ENCODE measurements at places on chromosomes 11 and 22. TPM values are rescaled to one million over a fixed set of nuclear protein-coding genes. Genes with fewer than 3 reads are reported as not detected.
A peak's percentile ranks its signal among the peaks of the same experiment; 100 is the strongest.

DNA sequence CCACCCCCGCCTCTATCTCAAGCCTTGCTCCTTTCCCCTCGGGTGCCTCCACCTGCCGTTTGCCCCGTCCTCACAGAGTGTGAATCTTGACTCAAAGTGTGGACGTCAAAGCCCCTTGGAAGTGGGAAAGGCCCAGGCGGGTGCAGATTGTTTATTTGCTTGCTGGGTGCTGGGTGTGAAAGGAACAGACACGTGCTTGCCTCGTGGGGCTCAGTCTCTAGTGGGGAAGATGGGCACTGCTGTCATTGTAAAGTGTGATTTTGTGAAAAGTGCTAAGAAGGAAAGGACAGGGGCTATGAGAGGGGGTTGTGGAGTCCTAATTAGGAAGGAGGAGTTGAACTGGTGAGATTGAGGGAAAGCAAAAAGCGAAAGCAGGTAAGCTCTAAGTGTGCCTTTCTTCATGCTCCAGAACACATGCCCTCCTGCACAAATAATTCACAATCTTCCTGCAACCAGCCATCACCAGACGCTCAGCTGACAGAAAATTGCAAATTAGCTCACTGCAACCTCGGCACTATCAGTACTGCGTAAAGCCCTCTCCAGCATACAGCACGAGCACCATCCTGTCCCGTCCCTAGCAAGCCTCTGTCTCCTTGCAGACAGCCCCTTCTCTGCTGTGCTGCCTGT lies 9.7 kb upstream of the GCAT start:
- no peak for DNase-seq

DNA sequence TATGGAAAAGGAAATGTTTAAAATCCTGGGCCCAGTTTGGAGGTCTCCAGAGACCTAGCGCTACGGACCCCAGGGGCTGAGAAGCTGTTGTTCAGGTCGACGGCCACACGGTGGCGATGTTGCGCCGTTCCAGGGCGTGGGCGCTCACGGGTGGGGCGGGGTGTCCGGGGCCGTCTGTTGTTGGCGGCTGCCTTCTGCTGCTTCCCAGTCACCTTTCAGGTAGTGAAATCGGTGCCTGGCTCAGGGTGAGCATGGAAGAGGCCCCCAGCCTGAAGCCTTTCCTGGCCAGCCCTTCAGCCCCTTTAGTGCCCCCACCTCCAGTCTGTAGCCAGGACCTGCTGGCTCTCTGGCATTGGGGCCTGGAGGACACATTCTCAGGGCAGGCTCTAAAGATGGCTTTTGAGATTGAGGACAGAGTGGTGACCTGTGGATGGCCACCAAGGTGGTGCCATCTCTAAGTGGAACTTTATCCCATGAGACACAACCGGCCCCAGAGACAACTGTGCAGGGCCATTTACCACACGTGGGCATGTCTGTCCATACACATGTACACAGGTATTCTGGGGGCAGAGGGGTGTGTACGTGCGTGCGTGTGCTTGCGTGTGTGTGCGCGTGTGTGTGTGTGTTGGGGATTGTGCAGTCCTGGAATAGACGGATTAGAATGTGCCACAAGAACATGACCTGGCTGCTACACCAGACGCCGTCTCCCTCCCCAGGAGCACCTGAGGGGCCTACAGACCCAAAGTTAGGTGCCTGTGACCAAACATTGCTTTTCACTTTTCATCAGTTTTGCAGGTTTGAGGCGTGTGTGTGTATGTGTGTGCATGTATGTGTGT lies 53.8 kb downstream of the ST14 start:
- DNase-seq: peak; percentile 69

DNA sequence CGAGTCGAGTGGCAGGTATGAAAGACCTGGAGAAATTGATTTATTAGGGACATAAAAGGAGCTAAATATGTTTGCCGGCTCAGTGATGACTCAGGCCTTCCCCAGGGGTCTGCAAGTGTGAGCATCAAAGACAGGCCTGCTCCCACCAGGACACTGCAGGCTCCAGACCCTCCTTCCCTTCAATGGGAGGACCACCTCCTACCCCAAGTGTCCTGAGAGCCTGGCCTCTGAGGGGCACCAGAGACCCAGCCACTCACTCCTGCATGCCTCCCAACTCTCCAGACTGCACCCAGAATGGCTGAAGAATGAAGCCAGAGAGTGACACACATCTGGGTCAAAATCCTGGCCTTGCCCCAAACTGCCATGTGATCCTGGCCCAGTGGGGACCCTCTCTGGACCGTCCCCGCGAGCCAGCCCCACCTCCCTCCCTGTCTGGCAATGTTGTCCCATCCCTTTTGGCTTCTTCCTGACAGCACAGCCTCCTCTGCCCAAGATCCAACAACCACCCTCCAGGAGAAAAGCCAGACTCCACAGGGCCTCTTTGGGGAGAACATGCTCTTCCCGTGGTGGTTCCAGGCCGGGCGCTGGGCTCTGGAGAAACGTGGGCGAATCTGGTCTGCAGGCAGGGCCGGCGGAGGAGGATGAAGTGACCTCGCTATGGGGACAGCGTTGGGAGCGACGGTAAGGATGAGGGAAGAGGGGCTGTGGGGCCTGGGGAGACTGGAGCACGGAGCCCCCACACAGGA lies 36.2 kb downstream of the CYTH4 start:
- no peak for DNase-seq

GRCh38 chr11:106043540-106043939 lies 21.5 kb upstream of the MSANTD4 start:
- DNase-seq: no peak

- no peak for DNase-seq
Observed at GRCh38 chr11:125542709-125543108, 26.6 kb upstream of the EI24 start.

GRCh38 chr11:9017773-9018172 lies 14.0 kb upstream of the NRIP3 start:
- peak; percentile 76 for DNase-seq

- no peak for DNase-seq
Observed at GRCh38 chr11:126293726-126294125, 10.1 kb upstream of the DCPS start.

GRCh38 chr22:45645150-45645525 lies 26.5 kb upstream of the ATXN10 start:
- no peak for DNase-seq

DNA sequence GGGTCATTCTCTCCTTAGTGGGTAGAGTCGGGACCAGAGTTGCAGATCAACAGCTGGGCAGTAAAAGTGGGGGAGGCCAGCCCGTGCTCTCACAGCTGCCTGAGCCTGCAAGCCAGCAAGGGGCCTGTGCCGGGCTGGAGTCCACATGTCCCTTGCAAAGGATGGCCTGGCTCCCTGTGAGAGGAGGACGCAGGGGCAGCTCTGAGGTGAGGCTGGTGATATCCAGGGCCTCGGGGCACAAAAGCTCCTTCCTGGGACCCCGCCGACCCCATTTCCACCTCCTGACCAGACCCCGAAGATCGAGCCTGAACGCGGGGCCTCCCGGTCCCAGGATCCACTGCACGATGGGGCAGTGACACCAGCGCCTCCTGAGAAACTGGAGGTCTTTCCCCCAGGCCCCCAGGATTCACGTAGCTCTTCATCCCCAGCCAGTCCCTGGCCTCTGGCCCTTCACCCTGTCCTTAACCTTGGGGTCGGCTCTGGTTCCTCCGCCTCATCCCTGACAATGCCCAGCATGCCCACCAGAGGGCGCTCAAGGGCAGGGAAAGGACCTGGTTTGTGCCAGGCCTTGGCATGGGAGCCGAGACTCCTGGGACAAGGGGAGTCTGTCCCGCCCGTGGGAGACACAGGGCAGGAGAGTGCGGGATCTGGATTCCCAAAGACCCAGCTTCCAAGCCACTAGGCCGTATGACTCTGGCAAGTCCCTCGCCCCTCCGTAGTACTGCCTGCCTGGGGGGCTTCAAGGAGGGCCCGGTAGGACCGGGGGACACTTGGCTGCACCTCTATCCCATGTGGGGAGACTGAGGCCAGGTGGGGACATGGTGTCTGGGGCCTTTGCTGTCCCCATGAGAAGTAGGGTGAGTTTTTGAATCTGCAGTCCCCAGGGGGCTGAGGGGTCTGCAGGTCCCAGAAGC lies 17.8 kb upstream of the WNT7B start:
- peak; percentile 85 for DNase-seq

DNA sequence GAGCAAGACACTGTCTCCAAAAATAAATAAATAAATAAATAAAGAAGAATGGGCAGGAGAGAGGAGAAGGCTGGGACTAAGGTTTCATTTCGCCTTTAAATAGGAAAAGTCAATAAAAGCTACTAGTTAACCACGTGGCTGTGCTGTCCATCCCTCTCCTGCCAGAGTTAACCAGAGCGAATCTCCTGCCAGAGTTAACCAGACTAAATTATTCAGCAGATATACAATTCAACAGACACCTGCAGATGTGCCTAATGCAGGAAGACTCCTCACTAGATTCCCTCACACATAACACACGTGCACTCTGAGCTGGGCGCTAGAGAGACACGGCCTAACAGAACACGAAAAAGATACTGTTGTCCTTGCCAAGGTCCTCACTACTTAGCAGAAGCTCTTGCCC lies 156.1 kb downstream of the IGLL1 start:
- DNase-seq: no peak

DNA sequence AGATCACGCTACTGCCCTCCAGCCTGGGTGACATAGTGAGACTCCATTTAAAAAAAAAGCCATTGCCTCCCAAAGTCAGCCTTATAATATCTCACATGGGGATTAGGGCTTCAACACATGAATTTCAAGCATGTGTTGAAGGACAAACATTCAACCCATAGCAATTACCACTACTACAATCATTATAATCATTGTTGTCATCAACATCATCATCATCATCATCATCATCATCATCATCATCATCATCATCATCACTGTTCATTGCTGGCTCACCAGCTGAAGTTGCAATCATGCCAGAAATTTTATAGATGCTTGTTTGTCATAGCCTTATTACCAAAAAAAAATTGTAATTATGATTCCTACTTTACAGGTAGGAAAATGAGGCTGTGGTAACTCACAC lies 762.9 kb downstream of the METTL15 start:
- DNase-seq: no peak

DNA sequence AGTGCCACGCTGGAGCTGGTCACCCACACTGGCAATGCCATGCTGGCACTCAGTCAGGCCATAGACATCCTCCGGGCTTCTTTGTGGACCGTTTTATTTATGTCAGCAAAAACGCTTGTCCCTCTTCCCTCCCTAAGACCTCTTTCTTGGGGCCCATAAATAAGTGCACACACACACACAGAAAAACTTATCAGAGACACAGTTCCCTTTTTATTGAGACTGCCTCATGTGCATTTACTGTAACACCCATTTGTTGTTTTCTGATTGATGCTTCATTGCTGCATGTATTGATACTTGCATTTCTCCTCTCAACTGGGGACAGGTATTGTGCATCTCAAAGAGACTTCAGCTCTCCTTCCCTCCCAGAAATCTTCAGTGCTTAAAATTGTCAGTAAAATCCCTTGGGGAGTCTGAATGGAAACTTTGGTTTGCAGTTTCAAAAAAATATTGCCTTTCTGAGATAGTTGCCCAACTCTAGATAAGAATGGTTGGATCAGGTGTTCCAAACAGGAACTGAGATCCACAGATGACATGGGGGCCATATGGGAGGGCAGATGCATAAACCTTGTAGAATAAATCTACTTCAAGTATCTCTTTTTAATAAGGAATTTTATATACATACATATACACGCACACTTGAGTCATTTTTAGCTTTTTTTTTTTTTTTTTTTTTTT lies 50.9 kb downstream of the PPP2R1B start:
- DNase-seq: no peak

- no peak for DNase-seq
Observed at GRCh38 chr11:14027525-14027924, 65.0 kb downstream of the SPON1 start.

GRCh38 chr11:96986516-96986915 lies 596.7 kb downstream of the JRKL start:
- DNase-seq: no peak

- DNase-seq: peak; percentile 53
Observed at GRCh38 chr11:3341298-3341697, 37.6 kb downstream of the ZNF195 start.

- DNase-seq: no peak
Observed at GRCh38 chr11:92829121-92829520, 140.3 kb upstream of the MTNR1B start.

DNA sequence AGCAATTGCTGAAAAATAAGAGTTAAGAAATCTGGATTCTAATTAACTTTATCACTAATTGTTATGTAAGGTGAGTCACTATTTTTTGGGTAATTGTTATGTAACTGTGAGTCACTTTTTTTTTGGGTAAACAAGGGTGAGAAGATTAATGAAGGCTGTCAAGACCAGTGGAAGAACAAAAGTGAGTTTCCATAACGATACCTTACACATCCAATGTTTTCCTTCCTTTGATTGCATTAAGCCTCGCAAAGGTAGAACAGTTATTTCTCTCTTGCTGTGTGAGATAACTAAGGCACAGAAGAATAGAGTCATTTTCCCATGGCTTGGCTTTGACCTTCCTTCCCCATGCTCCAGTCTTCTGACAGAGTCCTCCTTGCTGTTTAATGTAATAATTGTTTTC lies 374.7 kb downstream of the DDX10 start:
- no peak for DNase-seq

The SERPIND1 gene
- total RNA-seq: 1.7 TPM

The RFPL2 gene
- not detected for total RNA-seq

The HOATZ gene
- not detected for total RNA-seq

The CCDC90B gene
- 30.4 TPM for total RNA-seq

The ADM gene
- total RNA-seq: 21.9 TPM
